ENCODE measurements at places on chromosomes 5 and 9.
A peak's percentile ranks its signal among the peaks of the same experiment; 100 is the strongest.

GRCh38 chr5:179060116-179061008, at the start of gene ZNF354C:
TSS of gene ZNF354C (plus strand) at chr5:179060373. CDS start at chr5:179062069, 1,696 bp downstream.
- peak; percentile 92 for DNase-seq

DNA sequence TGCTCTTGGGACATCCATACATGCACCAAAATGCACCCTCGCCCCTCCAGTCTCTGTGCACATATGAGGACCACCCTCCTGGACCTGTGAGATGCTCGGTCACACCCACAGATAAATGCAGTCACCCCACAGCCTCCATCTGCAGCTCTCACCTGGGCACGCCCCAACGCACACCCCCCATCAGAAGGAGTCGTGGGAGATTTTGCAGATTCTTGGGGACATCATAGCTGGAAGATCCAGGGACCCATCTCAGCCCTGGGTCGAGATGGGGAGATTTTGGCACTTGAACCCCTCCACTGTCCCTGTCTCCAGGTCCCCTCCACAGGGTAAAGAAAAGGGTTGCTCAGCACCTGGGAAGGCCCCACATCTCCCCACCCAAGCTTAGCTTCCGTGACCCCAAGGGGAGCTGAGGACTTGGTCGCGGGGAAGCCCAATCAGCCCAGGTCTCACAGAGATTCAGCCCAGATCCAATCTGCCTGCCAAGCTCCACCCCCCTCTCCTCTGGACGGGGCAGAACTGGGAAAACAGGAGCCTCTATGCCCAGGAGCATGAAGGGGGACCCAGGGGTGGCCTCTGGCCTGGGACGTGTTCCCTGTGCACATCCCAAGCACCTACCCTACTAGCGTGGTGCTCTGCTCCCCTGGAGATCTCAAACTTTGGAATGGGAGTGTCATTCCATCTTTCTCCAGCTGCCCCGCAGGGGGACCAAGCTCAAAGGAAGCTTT, 89.2 kb upstream of the LMX1B start:
- DNase-seq, result no peak

GRCh38 chr5:78137290-78137689, 157.2 kb downstream of the AP3B1 start:
- DNase-seq, result no peak

DNA sequence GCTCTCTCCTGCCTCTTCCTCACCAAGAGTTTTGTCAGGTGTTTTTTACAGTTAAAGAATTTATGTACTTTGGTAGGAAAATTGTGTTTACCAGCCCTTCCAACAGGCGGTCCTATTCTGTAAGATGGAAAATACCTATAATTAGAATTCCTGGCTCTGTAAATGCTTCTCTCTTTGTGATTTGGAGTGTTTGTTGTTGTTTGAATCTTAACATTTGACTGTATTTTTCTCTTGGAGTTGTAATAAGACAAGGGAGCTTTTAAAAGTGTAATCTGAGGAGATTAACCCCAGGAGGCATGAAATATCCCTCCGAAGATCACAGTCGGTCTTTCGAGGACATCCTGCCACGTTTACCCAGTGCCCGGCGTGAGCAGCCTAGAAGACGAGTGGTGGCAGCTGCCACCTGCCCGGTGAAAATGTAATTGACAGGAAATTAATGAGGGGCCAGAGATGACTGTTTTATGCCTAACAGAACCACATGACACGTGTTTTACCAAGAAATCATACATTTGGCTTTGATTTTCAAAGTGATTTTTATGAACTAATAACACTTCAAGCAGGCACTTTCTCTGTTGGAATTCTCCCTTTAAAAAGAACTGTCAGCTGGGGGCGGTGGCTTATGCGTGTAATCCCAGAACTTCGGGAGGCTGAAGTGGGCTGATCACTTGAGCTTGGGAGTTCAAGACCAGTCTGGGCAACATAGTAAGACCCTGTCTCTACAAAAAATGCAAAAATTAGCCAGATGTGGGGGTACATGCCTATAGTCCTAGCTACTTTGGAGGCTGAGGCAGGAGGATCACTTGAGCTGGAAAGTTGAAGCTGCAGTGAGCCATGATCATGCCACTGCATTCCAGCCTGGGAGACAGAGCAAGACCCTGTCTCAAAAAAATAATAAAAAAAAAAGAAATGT, 20.0 kb downstream of the ANKRD33B start:
- DNase-seq, result no peak

GRCh38 chr5:178068293-178068692, 45.0 kb upstream of the N4BP3 start:
- no peak for DNase-seq

DNA sequence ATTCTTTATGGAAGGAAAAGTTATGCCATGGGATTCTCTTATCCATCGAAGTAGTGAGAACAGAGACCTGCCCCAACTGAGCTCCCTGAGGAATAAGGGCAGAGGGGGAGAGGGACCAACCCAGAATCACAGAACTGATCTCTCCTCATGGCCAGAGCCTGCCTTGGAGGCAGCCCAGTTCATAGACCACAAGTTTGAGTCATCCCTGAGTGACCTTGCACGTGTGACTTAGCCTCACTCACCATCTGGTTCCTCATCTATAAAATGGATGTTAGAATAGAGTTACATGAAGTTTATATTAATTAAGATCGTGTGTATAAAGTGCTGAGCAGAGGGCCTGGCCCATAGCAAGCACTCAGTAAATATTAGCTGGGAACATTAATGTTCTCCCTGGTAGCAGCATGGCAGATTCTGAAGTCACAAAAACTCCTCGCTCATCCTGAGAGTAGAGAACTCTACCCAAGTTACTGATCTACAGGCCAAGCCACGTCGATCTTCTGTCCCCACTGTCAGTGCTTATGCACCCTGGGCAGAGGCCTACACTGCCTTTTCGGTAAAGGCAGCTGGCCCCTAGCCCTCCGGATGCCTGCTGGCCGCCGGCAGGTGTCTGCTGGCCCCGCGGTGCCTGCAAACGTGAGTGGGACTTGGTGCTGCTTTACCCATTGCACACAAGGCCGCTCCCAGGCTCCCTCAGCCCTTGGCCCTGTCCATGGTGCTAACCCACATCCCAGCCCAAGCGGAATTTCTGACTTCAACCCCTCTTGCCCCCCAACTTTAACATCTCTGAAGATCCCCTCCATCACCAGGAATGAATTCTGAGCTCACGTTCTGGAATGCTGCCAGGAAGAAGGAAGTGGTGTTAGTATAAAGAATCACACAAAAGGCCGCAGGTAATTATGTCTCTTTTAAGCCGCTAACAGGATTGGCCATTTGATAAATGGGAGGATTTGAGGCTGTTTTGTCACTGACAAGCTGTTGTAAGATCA, 61.1 kb upstream of the ARAP3 start:
- peak; percentile 81 for DNase-seq

DNA sequence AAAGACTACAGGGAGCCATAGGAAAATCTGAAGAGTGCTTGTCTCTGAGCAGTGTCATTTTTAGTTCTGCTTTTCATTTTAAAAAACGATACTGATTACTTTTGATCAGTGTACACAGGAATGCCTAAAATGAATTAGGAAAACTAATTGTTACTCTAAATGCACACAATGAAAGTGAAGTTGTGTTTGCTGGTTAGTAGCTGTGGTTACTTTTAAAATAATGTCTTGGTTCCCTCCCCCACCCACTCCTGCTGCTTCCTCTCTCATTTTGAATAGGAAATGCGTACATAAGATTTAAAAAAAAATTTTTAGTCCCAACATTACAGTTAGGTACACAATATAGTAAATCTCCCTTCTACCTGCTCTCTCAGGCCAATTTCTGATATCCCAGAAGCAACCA, 47.5 kb upstream of the PLPP1 start:
- DNase-seq, result no peak

DNA sequence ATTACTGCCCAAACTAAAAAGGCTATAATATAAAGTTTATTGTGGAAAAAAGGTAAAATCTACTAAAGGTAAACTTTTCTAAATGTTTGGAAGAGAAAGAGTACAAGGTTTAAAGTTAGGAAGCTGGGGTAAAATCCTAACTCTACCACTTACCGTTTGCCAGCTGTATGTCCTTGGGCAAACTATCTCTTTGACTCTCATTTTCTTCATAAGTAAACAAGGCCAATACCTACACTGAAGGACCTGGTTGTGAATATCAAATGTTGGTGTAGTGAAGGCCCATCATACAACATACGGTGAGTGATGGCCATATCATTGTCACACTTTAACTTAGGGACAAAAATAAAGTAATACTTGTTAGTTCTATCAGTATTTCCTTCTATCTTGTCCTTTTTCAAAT, 34.9 kb downstream of the ABHD17B start:
- no peak for DNase-seq

GRCh38 chr5:60805463-60805862, 38.6 kb downstream of the ELOVL7 start:
- no peak for DNase-seq

- no peak for DNase-seq
These were observed 8.5 kb downstream of the FGFR4 start for GRCh38 chr5:177095088-177095669.

DNA sequence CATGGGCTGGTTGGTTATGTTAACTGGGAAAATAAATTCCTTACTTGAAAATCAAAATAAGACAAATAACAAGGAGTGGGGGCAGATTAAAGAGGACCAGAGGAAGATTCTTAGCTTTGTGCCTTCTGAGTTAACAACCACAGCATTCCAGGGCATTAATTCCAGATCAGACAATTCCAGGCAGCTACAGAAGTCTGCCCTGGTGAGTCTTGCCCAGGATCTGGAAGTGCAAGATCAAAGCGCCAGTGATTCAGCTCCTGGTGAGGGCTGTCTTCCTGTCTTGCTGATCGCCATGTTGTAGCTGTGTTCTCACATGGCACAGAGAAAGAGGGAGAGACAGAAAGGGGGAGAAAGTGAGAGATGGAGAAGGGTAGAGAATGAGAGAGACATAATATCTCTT, 65.6 kb downstream of the ANXA2R start:
- DNase-seq, result no peak

DNA sequence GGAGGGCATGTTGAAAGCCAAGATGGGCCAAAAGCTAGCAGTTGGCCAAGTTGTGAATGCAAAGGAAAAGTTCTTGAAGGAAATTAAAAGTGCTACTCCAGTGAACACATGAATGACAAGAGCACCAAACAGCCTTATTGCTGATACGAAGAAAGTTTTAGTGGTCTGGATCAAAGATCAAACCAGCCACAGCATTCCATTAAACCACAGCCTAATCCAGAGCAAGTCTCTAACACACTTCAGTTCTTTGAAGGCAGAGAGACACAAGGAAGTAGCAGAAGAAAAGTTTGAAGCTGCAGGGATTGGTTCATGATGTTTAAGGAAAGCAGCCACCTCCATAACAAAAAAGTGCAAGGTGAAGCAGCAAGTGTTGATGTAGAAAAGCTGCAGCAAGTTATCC, 71.6 kb downstream of the ERCC6L2 start:
- DNase-seq, result no peak

- no peak for DNase-seq
These were observed 13.4 kb downstream of the ELAVL2 start for GRCh38 chr9:23812673-23813072.

DNA sequence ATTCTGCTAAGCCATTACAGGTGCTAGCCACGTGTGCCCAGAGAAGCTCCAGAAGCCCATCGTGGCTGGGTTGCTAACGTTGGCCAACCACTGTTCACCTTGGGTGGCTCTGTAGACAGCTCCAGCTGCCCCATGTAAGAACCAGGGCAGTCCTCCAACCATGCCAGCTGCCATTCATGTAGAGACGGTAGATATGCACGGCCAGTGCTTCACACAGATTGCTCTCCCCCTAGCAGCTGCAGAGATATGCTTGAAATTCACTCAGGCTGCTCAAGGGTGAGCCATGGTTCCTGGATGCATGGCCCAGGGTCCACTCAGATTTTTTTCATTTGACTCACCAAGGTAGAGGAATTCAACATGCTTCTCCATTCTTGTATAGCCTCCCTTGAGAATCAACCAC, 31.0 kb downstream of the GADD45G start:
- no peak for DNase-seq

DNA sequence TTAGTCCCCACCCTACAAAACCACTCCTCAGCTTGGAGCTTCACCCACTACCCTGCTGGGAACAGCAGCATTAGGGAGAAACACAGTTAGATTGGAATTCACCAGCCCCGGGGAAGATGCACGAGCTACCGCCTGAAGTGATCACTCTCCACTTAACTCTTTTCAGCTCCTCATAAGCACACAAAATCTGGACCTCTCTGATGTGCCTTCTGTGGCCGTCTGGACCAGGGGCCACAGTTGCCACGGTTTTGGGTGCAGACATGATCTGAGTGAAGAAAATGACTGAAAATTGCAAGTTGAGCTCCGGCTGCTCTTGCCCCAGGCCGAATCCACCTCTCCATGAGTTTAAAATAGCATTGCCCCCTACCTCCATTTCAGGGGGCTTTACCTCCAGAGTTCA, 95.2 kb downstream of the TENT4A start:
- no peak for DNase-seq

DNA sequence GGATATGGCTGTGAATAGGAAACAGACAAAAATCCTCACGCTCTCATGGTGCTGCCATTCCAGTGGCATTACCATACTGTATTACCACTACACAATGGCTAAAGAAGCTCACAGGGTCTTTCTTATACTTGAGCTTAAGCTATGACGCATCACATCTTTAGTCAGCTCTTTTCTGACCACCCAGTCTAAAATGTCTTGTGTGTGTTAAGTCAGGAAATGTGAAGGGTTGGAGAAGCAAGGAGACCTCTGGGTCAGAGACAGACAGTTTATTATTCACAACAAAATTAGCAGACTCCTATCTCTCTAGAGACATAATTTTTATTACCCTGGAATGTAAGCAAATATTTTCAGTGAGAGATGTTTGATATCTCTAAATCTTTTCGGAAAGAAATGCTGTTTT, 1583.2 kb upstream of the WWC1 start:
- no peak for DNase-seq

- DNase-seq, result no peak
These were observed 4.1 kb upstream of the SEMA5A start for GRCh38 chr5:9549941-9550340.

- no peak for DNase-seq
These were observed 187.7 kb upstream of the POU5F2 start for GRCh38 chr5:93929131-93929530.

DNA sequence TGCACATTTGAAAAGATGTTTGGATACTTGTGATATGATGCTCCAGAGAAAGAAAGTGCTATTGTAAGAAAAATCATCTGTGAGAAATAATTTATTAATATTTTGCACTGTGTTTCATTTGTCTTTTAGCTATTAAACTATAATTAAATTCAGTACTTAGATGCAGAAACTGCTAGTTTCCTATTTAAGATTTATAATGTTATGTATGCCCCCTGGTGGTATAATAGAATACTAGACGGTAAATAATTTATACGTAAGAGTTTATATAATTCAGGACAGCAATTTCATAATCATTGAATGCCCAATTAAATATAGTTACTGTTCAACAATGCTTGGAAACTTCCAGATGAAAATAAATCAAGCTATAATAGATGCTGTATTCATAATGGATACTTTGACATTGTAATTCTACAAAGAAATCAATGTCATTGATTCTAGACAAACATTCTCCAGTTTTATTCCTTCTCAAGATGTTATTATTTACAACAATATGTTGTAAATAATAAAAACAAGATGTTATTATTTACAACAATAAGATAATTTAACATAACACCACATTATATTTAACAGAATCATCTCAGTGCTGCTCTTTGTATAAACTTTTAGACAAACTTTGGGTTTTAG, 101.0 kb downstream of the TMEM232 start:
- peak; percentile 15 for DNase-seq

- no peak for DNase-seq
These were observed 83.0 kb upstream of the FCN1 start for GRCh38 chr9:135000647-135001245.
